ENCODE measurements at places on chromosomes 4 and X. TPM values are rescaled to one million over a fixed set of nuclear protein-coding genes. Genes with fewer than 3 reads are reported as not detected.

- no peak for DNase-seq
These were observed 23.8 kb downstream of the IQCM start for GRCh38 chr4:149791851-149792250.

DNA sequence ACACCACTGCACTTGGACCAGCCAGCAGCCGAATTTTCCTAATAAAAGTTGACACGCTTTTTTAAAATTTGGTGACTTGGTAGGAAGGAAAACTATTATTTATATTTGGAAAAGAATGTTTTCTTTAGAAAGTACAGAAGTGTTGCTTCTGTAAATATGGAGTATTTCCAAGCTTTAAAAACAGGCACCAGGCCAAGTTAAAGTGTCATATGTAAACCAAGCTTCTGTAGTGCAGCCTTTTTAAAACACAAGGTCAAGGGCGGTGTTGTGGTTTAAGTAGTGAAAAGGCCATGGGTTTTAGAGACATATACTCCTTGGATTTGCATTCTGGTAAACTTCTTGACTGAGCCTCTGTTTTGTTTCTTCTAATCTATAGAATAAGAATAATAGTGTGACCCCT lies 62.7 kb downstream of the TRIM2 start:
- no peak for DNase-seq

Gene CXCL1
- total RNA-seq, result 2.5 TPM

Gene LNX1
- 7.4 TPM for total RNA-seq

DNA sequence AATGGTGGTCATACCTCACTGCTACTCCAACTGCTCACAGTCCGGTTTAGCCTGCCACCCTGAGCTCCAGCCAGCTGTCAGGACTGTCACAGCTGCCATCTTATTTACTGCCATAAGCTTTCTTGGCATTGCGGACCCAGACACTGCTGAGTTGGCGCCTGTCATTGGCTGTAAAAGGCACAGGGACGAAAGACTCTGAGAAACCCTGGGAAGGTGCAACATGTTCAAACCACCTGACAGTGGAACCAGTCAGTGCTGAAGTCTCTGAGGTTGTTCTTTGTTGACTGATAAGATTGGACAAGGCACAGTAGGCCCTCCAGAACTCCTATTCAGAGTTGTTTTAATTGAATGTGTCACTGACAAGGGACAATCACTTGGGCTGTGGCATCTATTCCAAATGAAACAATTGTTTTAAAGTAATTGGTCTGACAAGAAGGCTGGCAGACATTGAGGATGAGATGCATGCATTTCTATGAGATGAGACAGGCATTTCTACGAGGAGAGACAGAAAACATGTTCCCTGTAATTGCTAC lies 927.8 kb downstream of the STPG2 start:
- no peak for DNase-seq

Gene SHROOM4
- total RNA-seq, result 0.15 TPM

Gene UGT8
- total RNA-seq, result not detected

DNA sequence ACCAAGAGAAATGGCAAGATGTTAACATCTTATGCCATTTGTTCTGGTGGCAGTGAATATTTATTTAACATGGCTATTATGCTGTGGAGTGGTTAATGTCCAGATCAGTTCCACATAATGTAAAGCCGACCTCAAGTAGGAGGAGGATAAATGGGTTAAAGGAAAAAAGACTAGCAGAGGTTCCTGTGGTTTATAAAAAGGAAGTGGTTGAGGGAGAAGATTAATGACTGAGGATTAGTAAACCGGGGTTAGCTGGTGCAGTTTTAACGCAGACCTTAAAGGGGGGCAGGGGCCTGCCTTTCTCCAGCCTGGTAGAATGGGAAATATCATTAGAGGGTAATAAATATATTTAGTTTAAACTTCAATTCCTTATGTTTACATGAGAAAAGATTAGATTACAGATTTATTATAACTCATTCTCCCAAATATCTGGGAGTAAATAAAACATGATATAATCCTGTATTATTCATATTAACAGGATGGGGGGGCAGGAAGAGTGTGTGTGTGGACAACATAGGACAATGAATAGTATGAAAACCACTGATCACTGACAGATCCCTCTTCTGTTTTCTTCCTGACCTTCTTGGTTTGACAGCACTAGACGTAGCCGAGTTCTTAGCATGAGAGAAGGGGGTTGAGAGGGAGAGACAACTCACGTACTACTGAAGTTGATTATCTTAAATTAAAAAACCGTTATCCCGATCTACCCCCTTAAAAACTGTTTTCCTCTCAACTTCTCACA lies 124.1 kb upstream of the LIMCH1 start:
- DNase-seq, result no peak

GRCh38 chr4:147284256-147284835 lies 196.6 kb upstream of the EDNRA start:
- no peak for DNase-seq

GRCh38 chr4:121792966-121793365 lies 8.2 kb upstream of the EXOSC9 start:
- DNase-seq, result no peak

DNA sequence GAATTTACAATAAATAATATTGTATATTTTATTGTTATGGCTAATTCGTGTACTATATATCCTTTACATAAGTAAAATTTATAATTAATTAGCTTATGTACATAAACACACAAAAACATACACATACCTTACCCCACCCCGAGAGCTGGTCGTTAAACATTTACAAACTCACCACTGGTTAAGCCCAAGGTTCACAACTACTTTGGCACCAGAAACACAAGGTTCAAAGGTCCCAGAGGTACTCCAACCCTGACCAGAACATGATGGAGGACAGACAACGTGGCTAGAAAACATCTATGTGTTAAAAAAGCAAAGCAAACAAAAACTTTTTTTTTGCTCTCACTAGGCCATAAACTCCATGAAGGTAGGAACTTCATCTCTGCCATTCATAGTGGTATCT lies 37.7 kb downstream of the SLC25A5 start:
- no peak for DNase-seq

Measured in MG63 (cell line).